ENCODE measurements at places on chromosomes 6 and 20.
A peak's percentile ranks its signal among the peaks of the same experiment; 100 is the strongest.

- peak; percentile 84 for DNase-seq
Observed at GRCh38 chr6:166488076-166488685, 98.3 kb downstream of the RAMACL start.

- DNase-seq: peak; percentile 84
Observed at GRCh38 chr6:44074439-44074812, 52.8 kb downstream of the MRPL14 start.

GRCh38 chr20:32155017-32155981 is 45.8 kb downstream of the TM9SF4 start:
- peak; percentile 97 for DNase-seq

- DNase-seq: peak; percentile 32
Observed at GRCh38 chr20:52047811-52048764, 143.5 kb downstream of the ZFP64 start.

DNA sequence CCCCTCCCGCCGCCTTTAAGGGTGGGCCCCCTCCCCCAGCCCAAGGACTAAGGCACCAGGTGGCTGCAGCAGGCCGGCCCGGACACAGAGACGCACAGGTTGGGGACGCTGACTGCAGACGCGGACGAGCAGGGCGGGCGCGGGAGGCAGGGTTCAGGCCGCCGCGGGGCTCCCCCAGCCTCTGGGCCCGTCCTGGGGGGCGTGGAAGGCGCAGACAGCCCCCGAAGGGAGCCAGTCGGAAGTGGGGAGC is 9.3 kb downstream of the DUSP15 start:
- no peak for DNase-seq

GRCh38 chr20:44765701-44766347 is 20.2 kb downstream of the KCNK15 start:
- no peak for DNase-seq

DNA sequence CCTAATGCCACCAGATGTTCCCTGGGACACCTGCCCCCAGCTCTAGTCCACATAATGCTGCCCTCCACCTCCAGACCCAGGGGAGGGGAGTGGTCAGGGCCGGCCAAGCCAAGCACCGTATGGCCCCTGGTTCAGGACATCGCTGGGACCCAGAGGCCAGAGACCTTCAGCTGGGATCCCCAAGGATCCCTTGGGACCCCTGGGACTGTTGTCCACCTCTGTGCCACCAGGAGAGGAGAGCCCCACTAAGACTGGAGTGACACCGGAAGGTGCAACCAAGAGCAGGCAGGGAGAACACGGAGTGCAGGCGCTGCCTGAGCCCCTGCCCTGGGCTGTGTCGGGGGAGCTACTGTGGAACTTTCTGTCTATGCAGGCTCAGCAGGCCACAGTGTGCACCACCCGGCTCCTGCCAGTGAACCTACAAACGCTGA is 43.6 kb downstream of the CTCFL start:
- no peak for DNase-seq

DNA sequence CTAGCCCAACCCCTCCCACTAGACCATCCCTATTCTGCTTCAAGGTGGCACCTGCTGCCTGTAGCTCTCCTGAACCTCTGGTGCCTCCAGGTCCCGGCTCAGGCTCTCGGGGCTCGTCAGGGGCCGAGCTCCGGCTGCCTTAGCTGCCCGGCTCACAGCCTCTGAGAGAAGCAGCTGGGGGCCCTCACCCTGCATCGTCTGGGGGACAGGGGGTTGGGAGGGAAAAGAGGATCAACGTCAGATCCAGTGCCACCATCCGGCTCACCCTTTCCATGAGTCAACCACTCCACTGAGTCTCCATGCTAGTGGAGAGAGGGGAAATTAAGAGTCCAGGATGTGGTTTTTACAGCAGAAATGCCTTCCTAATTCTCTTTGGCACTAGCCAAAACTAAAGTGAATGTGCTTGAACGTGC is 13.0 kb downstream of the BAG6 start:
- peak; percentile 13 for DNase-seq

DNA sequence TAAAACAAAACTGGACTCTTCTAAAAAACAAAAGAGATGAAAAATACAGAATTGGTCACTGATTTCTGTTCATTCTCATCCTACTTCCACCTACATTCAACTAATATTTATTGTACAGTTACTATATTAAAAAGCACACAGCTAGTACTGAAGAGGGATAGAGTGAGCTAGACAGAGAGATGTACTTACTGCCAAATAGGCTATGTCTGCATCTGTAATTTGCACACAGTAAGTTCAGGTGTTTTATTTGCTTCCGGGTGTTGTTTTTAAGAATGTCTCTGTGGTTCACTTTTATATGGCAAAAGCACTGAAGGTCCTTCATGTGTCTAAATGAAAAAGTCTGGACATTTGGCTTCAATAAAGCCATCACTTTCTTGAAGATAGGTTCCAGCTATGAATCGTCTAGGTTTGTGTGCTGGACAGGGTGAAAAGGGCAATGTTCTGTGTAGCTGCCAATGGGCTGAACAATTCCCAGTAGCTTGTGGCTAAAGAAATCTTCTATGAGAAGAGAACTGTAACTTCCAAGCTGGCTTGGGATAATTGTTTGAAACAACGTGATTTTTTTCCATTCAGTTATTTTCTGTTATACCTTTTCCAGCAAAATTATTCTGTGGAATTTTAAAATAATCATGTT is 47.3 kb downstream of the EPB41L2 start:
- no peak for DNase-seq

GRCh38 chr20:62740286-62741141 is 31.9 kb downstream of the NTSR1 start:
- peak; percentile 97 for DNase-seq

- DNase-seq: no peak
Observed at GRCh38 chr6:123527406-123527805, 109.3 kb downstream of the TRDN start.
